ENCODE measurements at places on chromosomes 13 and 19.
A peak's percentile ranks its signal among the peaks of the same experiment; 100 is the strongest.

GRCh38 chr19:33426621-33427361 is 53.3 kb downstream of the CEBPG start:
- H3K27me3 ChIP-seq: peaks cover 27% of the 10 kb centered on the region
- H3K36me3 ChIP-seq: peaks cover 6% of the 10 kb centered on the region
- peaks cover 43% of the 10 kb centered on the region for H3K4me1 ChIP-seq

- H3K36me3 ChIP-seq: peaks cover 3% of the 10 kb centered on the region
- peaks cover 13% of the 10 kb centered on the region for H3K4me1 ChIP-seq
- no peak for DNase-seq
- no peak overlapping the region for H3K27ac ChIP-seq
- H3K4me3 ChIP-seq: no peak overlapping the region
Observed at GRCh38 chr13:104949840-104950740, 1585.4 kb downstream of the EFNB2 start.

DNA sequence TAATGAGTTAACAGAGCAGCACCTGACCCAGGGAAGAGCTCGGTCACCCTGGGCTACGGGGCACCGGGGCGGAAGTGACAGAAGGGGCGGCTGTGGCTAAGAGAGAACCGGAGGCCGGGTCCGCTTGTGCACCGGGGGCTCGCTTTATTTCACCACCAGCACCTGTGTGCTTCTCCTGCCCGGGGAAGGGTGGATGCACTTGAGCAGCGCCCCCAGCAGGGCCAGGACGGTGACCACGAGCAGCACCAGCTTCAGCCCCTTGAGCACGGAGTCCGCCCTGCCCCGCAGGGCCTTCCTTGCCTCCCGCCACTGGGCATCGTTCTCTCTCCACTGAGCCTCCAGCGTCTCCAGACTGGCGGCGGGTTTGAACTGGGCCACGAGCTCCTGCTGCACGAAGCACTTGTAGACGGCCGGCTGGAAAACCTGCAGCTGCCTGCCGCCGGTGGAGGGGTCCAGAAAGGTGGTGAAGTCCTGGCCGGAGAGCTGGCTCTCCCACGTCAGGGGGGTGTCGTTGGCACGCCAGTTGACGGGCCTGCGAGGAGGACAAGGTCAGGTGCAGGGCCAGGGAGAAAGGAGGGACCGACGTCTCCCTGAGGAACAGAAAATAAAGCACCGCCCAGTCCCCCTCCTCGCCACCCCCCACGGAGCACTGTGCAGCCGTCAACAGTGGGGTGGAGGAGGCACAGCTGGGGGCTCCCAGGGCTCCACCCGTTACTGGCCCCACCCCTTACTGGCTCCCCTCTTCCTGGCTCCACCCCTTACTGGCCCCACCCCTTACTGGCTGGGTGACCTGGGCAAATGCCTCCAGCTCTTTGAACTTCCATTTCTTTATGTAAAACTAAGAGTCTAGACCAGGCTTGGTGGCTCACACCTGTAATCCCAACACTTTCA is 3.6 kb downstream of the FAM187B start:
- H3K4me1 ChIP-seq: peaks cover 10% of the 10 kb centered on the region
- no peak overlapping the region for H3K4me3 ChIP-seq
- no peak for DNase-seq
- peaks cover 13% of the 10 kb centered on the region for H3K27me3 ChIP-seq

- DNase-seq: no peak
- H3K4me1 ChIP-seq: peaks cover 42% of the 10 kb centered on the region
- H3K27ac ChIP-seq: peak overlapping the region; percentile 53
- H3K27me3 ChIP-seq: no peaks in the 10 kb centered on the region
- peak overlapping the region; percentile 99 for H3K4me3 ChIP-seq
Observed at GRCh38 chr19:34428549-34429285, 536 bp downstream of the UBA2 start.

- peaks cover under 1% of the 10 kb centered on the region for H3K4me1 ChIP-seq
- peak overlapping the region; percentile 12 for H3K27ac ChIP-seq
- H3K36me3 ChIP-seq: peaks cover 31% of the 10 kb centered on the region
- no peak for DNase-seq
- peaks cover 3% of the 10 kb centered on the region for H3K27me3 ChIP-seq
- no peak overlapping the region for H3K4me3 ChIP-seq
Observed at GRCh38 chr19:55683449-55684261, 8.6 kb downstream of the EPN1 start.

- no peak overlapping the region for H3K4me3 ChIP-seq
- no peak overlapping the region for H3K27ac ChIP-seq
- H3K27me3 ChIP-seq: no peaks in the 10 kb centered on the region
- no peaks in the 10 kb centered on the region for H3K4me1 ChIP-seq
Observed at GRCh38 chr19:19279853-19280252, 6.8 kb upstream of the TM6SF2 start.

- peaks cover 5% of the 10 kb centered on the region for H3K4me1 ChIP-seq
- H3K4me3 ChIP-seq: no peak overlapping the region
- H3K27ac ChIP-seq: no peak overlapping the region
- DNase-seq: no peak
- H3K27me3 ChIP-seq: no peaks in the 10 kb centered on the region
Observed at GRCh38 chr13:65112531-65112941, 2117.6 kb downstream of the PCDH9 start.

- no peaks in the 10 kb centered on the region for H3K36me3 ChIP-seq
- no peak for DNase-seq
- no peak overlapping the region for H3K4me3 ChIP-seq
Observed at GRCh38 chr19:17665058-17665457, 23.1 kb downstream of the UNC13A start.

- peaks cover 45% of the 10 kb centered on the region for H3K36me3 ChIP-seq
- peaks cover 25% of the 10 kb centered on the region for H3K4me1 ChIP-seq
Observed at GRCh38 chr19:27793128-27793643, 1419.8 kb downstream of the UQCRFS1 start.

- no peak overlapping the region for H3K27ac ChIP-seq
- peak; percentile 72 for DNase-seq
- peak overlapping the region; percentile 80 for H3K4me3 ChIP-seq
- H3K36me3 ChIP-seq: no peaks in the 10 kb centered on the region
- H3K4me1 ChIP-seq: peaks cover 23% of the 10 kb centered on the region
- H3K27me3 ChIP-seq: peaks cover 90% of the 10 kb centered on the region
Observed at GRCh38 chr19:3274942-3275582, 50.6 kb downstream of the CELF5 start.

DNA sequence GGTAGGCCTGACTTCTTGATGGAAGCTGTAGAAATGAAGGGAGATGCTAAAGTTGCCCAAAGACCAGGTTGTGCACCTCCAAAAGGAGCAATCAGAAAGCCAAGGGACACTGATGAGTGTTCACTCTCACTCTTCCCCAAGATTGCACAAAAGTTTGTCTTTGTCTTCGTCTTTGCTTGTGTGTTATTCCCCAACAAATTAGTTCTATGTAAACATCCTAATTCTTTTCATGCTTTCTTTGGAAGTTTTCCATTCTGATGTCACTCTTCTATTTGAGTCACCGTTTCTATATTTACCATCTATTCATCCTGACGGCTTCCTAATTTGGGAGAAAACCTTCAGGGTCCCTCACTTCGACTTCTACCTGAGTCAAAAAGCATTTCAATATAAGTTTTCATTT is 3.7 kb upstream of the TMEM272 start:
- H3K4me3 ChIP-seq: no peak overlapping the region
- H3K4me1 ChIP-seq: peaks cover 6% of the 10 kb centered on the region
- H3K36me3 ChIP-seq: no peaks in the 10 kb centered on the region

DNA sequence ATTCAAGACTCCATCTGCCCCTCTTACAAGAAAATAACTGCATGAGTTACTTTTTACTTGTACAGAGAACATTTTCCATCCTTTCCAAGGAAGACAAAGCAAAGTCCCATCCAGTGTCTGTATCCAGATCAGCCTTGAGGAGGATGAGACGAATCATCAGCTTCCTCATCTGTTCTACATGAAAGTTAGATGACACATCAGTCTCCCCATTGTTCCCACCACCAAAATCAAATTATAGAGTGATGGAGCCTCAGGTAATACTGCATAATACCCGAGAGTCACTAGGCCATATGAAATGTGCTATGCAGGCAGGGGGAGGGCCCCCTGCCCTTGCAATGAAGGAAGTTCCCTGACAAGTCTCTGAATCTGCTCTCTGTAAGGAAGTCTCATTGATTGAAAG is 1244.6 kb upstream of the SLC10A2 start:
- no peaks in the 10 kb centered on the region for H3K36me3 ChIP-seq
- no peaks in the 10 kb centered on the region for H3K4me1 ChIP-seq
- H3K27me3 ChIP-seq: peaks cover 3% of the 10 kb centered on the region
- H3K4me3 ChIP-seq: no peak overlapping the region

- H3K4me3 ChIP-seq: no peak overlapping the region
- DNase-seq: no peak
- H3K27ac ChIP-seq: no peak overlapping the region
- H3K4me1 ChIP-seq: peaks cover 14% of the 10 kb centered on the region
Observed at GRCh38 chr13:20093951-20094350, 66.9 kb downstream of the GJA3 start.

GRCh38 chr19:40663695-40664692 is 26.5 kb downstream of the NUMBL start:
- no peak overlapping the region for H3K27ac ChIP-seq
- peaks cover 23% of the 10 kb centered on the region for H3K27me3 ChIP-seq
- DNase-seq: no peak
- peak overlapping the region; percentile 86 for H3K4me3 ChIP-seq

DNA sequence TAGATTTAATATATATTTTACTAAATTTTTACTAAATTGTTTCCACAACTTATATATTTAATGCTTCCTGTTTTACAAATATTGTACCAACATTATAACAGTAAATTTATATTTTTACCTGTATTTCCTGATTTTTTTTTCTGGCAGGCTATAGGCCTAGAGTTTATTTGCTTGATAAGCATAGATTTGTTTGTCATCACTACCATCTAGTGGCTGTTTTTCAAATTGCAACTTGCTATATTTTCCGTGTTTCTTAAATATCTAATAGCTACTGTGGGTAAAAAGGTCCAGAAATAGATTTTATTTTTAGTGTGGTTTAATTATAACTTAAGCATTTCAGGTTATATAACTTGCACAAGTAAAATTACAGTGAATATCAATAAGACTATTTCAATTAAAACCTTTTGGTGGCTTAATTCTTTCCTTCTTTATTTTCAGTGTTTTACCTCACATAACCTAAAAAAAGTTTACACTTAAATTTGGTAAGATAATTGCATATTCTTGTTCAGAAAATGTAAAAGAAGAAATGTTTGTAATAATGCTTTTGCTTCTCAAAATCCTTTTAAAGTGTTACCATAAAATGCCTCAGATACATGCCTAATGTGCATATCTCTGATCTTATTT is 60.6 kb downstream of the NDFIP2 start:
- H3K27ac ChIP-seq: no peak overlapping the region
- H3K27me3 ChIP-seq: no peaks in the 10 kb centered on the region
- H3K4me1 ChIP-seq: peaks cover 9% of the 10 kb centered on the region
- peak; percentile 15 for DNase-seq
- peaks cover 16% of the 10 kb centered on the region for H3K36me3 ChIP-seq
- H3K4me3 ChIP-seq: no peak overlapping the region
